ENCODE measurements at places on chromosomes 12 and 14. TPM values are rescaled to one million over a fixed set of nuclear protein-coding genes. Genes with fewer than 3 reads are reported as not detected.
A peak's percentile ranks its signal among the peaks of the same experiment; 100 is the strongest.

- DNase-seq = no peak
These were observed 56.9 kb upstream of the FAM222A start for GRCh38 chr12:109656743-109657142.

GRCh38 chr14:51648296-51648695 lies 3.4 kb upstream of the FRMD6 start:
- no peak for DNase-seq

- DNase-seq = peak; percentile 14
These were observed 77.2 kb downstream of the SERPINA3 start for GRCh38 chr14:94689218-94689984.

DNA sequence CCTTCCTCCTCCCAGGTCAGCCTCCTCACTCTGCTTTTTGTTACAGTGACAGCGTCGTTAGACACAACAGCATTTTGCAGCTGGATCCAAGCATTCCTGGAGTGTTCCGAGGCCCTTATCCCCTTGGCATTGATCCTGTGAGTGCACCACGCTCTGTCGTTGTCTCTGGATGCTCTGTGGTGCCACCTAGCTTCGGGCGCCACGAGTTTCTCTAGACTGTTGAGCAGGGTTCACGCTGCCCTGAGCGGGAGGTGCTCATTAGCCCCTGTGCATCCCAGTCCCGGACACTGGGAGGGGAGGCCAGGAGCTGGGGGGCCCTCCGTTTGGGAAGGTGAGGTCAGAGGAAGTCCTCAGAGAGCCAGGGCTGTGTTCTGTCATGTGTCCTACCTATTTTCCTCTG lies 17.3 kb upstream of the DNAH10 start:
- no peak for DNase-seq

- DNase-seq = no peak
These were observed 37.4 kb upstream of the NKX2-8 start for GRCh38 chr14:36619853-36620252.

- no peak for DNase-seq
These were observed 456.2 kb downstream of the FOXG1 start for GRCh38 chr14:29222671-29223268.

GRCh38 chr14:94998685-94999084 lies 158.6 kb downstream of the DICER1 start:
- DNase-seq = no peak

- DNase-seq = no peak
These were observed 202.6 kb downstream of the TMX1 start for GRCh38 chr14:51442513-51443175.

UNC79 gene
- not detected for polyA plus RNA-seq

TAS2R10 gene
- polyA plus RNA-seq = not detected

SLC16A7 gene
- 30.3 TPM for polyA plus RNA-seq

Measured in CD8-positive, alpha-beta memory T cell (primary cell).